ENCODE measurements at places on chromosomes 2 and 18. TPM values are rescaled to one million over a fixed set of nuclear protein-coding genes. Genes with fewer than 3 reads are reported as not detected.

DNA sequence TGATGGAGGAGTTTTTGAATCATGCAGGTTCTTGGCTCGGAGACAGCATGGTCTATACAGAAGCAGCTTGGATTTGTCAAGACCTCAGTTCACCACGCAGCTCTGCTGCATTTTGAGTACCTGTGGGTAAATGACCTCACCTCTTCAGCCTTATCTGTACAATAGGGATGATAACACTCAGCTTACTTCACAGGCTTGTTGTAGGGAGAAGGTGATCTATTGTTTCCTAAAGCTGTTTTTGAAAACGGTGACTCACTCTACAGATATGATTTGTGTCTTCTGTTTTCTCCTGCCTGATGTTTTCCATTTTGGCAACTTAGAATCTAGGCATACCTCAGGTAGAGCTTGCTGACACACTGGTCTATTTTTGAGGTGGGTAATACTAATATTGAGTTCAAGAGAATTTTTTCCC lies 80.3 kb downstream of the FMNL2 start:
- DNase-seq, result no peak

Gene PCARE
- 0.51 TPM for total RNA-seq

DNA sequence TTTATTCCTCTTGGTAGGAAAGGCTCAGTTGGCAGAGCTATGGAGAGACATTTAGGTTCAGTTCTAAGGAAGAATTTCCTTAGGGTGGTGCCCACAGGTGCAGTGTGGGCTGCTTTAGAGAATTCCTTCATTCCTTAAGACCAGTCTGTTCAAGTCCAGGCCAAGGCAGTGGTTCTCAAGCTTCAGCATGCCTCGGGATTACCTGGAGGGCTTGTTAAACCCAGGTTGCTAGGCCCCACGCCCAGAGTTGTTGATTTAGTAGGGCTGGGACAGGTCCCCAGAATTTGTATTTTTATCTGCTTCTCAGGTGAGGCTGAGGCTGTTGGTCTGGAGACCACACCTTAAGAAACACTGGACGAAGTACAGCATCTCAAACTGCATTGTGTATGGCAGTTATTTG lies 68.9 kb downstream of the CERS6 start:
- no peak for DNase-seq

DNA sequence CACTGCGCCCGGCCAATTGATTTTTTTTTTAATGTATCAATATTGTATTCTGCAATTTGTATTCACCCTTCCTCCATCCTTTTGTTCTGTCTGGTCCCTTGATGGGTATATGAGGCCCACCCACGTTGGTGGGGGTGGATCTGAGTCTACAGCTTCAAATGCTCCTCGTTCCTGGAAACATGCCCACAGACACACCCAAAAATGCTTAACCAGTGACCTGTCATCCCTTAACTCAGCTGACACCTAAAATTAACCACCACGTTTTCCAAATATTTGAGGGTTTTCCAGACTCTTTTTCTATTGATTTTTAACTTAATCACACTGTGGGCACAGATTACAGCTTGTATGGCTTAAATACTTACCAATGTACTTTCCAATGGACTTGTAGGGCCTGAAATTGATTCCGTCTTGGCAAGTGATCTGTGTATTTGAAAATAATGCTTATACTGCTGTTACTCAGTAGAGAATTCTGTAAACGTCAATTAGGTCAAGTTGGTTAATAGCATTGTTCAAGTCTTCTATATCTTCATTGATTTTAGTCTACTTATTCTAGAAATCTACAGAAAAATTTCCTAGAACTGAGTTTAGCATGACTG lies 34.4 kb upstream of the CYP27C1 start:
- DNase-seq, result no peak
